DMS79 (cell line): ENCODE measurements at places on chromosomes 4 and X.

DNA sequence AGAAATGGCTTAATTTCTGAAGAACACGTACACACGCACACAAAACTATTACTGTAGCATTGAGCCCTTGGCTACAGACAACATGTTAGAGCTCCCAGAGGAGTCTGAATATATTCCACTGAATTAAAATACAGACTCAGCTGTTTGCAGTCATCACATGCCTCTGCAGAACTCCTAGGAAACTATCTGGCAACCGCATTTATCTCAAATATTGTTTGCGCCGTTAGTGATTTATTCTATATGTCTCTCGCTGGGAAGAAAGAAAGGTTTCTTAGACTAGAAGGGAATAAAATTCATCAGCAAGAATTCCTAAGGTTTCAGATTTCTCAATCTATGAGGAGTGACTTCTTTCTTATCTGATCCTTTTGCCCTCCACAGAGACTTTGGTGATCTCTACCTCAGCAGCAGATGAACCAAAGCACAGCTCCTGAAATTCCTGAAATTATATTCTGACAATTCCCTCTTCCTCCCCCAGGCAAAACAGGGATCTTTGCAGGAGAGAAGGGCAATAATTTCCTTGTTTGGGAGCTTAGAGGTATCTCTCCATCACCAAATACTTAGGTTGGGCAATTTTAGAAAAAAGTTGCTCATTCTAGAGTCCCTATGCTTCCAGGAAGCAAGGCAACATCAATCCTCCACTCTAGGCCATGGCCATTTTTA is 199.2 kb downstream of the APBB2 start:
- DNase-seq: no peak

GRCh38 chr4:108008721-108009120 is 19.0 kb downstream of the HADH start:
- DNase-seq: no peak

- peak; percentile 40 for DNase-seq
These were observed 202.7 kb downstream of the OR13H1 start for GRCh38 chrX:131746491-131746968.

GRCh38 chr4:168677063-168677462 is 180.2 kb downstream of the PALLD start:
- DNase-seq: peak; percentile 1

- peak; percentile 16 for DNase-seq
These were observed 1.1 kb downstream of the MAML3 start for GRCh38 chr4:140152751-140153418.

DNA sequence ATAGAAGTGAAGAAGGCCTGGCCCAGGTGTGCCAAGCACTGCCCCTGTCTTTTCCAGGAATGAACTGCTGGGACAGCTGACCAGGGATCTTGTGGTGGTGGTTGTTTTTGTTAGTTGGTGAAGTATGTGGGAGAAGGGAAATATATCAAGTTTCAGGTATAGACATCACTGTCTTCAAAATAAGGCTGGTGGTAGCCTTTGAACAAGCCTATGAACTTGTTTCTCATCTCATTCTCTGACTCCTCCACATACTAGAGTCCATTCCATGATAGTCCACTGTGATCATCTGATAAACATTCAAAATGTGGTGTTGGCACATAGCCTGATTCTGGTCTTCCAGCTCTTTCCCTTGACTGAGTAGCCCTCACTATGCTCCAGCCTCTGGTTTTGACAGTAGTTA is 303.7 kb downstream of the CAMK2D start:
- no peak for DNase-seq

GRCh38 chr4:115154826-115155225 is 41.4 kb upstream of the NDST4 start:
- DNase-seq: no peak

- no peak for DNase-seq
These were observed 300.4 kb downstream of the LDB2 start for GRCh38 chr4:16597845-16598596.

DNA sequence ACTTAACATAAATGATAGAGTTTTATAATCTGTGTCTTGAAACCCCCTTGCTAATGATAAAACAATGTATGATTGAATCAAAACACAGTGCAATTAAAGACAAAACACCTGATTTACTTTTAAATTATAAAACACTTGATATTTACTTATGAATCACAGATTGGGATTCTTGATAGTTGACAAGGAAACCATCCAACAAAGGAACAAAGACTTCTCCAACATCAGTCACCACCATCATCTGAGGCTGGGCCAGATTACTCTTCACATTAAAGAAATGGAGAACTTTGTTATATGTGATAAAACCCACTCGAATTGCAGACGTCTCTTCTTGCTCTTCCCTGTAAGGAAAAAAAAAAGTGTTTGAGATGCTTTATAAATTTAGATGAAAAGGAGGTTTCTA is 67.4 kb downstream of the METTL14 start:
- DNase-seq: no peak

DNA sequence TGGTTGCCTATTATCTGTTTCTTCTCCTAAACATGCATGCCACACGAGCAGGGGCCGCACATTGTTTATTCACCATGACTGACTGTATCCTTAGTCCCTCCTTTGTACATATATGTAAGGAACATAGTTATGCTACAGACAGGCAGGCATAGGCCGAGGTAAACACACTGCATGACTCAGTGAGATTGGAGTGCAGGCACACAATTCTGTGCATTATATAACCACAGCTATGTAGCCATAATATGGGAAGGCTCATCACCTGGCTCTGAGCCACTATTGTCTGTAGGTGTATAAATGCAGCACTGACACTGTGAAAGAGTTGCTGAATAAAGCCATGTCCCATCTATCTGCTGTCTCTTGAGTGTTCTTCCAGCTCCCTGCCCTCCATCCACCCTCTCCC is 431.6 kb downstream of the IDS start:
- no peak for DNase-seq

- no peak for DNase-seq
These were observed 73.2 kb downstream of the NFKB1 start for GRCh38 chr4:102574317-102574716.

GRCh38 chr4:35562861-35563260 is 681.5 kb downstream of the ARAP2 start:
- no peak for DNase-seq

- no peak for DNase-seq
These were observed 92.3 kb upstream of the LCORL start for GRCh38 chr4:18113710-18114331.

DNA sequence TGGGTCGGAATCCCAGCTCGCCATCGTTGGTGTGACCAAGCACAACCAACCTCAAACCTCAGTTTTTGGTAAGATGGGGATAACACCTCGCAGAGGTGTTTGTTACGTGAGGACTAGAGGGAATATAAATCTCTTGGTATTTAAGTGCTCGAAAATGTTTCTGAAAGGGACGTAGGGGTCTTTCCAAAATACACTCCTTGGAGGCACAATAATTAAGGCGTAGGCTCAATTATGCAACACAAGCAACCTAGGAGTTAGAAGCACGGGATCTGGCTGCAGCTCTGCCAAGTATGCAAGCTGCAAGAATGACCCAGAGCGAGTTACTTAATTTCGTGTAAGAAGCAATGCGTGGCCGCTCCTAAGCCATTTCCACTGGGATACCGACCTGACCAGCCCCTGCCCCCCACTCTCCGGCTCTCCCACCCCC is 552 bp downstream of the ADH5 start:
- no peak for DNase-seq
